ENCODE measurements at places on chromosomes 7 and 10.
A peak's percentile ranks its signal among the peaks of the same experiment; 100 is the strongest.

- no peak for DNase-seq
These were observed 2.3 kb upstream of the CUZD1 start for GRCh38 chr10:122847782-122848604.

DNA sequence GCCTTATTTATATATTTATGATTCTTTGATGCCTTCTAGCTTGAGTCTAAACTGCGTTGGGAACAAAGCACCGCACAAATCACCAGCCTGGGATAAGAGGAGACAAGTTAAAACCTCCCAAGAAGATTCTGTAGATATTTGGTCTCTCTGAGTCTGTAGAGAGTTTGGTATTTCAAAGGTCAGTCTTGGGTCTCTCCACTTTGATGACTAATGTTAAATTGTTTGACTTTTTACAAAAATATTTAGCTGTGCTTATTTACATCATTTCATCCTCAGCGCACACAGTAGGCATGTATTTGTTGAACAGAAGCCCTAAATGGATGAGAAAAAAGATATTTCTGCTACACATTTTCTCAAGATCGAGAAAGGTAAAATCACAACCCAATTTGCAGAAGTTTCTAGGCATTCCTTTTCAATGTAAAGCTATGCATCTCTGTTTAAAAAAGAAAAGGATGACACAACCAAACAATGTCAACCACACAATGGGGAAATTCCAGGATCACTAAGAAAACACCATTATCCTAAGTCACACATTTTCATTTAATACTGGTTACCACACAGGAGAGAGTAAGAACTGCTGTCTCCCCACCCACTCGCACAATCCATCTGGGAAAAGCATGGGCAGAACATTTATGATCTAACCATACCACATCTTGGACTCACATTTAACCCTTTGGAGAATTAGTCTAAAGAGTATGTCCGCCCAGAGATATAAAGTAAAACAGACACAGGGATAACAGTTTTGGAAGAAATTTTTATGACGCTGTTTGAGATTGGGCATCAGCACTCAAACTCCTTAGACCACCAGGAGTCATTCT, 4.4 kb downstream of the CDK6 start:
- peak; percentile 72 for DNase-seq

DNA sequence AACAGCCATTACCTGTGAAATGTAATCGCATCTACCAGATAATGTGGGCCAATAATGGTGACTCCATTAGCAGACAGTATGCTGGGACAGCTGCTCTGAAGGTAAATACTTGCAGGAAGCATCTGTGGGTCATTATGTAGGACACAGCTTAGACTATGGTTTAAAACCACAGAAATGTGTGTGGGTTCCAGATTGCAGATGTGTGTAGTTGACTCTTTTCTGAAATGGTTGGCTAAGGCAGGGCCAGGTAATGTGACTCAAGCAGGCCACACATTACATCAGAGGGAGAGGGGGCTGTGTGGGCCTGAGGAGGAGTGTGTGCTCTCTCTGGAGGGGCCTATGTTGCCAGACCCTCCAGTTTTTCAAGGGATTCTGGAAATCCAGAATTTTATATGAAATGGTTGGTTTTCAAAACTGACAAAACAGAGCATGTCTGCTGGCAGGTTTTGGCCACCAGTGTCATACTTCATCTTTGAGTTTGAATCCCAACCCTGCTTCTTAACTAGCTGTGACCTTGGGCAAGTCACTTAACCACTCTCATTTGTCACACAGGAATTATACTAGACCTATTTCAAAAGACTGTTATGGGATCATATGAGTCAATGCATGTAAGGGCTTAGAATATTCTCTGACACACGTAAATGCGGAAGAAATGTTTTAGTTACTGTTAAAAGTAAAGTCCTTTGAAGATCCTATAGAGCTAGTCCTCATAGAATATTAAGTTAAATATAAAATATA, 64.5 kb downstream of the MCMBP start:
- DNase-seq = no peak

DNA sequence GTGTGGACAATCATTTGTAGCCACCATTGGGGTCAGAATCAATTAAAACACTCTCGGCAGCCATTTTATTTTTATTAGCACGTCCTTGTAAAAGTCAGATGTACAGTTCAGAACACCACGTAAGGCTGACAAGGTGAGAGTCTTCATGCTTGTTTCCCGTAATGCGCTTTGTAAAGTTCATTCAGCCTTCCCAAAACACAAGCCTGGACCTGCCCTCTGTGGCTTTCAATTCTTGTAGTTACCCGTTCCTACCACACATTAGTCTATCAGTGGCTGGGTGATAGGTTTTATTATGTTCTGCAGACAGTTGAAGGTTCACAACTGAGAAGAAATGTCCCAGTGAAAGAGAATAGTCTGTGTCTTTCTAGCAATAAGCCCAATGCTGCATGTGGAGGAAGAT, 35.4 kb downstream of the GAD2 start:
- DNase-seq = no peak

DNA sequence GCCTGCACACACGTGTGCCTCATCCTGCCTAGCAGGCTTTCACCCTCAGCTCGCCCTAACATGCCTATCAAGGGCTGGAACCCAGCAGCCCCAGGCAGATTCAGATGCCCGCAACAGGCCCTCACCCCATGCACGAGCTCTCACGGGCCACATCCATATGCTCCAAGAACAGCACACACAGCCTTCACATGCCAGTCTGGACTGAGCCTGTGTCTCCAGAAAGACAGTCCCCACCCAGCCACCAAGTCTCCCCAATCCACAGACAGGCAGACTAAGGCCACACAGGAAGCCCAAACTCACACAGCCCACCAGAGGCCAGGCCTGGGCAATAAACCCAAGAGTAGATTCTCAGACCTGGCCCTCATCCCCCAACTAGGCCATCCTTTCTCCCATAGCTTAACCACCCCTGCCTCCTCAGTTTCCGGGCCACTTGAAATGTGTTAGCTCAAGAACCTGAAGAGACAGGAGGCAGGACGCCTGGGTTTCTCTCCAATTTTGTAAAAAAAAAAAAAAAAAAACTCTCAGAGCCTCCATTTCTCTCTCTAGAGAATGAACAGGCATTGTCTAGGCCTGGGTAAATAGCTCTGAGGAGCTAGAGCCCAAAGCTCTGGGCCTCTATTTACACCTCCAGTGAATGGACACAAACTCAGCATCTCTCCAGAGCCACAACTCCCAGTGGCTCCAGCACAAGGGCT, 6.8 kb downstream of the LDB1 start:
- no peak for DNase-seq

DNA sequence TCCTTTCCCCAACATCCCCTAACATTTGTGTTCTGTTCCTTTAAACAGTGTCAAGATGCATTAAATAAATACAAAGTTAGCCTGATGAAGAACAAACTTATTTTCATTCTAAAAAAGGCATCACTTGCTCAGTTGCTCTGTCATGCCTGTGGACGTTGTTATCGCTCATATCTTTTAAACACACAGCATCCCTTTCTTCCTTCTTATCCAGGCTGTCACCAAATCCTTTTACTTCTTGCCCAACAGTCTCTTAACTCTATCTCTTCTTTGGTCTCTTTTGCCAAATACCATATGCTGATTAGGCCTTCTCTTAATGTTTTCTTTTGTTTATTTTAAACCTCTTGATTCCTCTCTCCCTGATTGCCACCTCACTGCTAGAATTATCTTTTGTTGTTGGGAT, 43.9 kb downstream of the DKK1 start:
- DNase-seq = no peak

- DNase-seq = no peak
These were observed 272.7 kb upstream of the MBL2 start for GRCh38 chr10:53045315-53045714.

GRCh38 chr10:97229322-97230015, 43.7 kb upstream of the SLIT1 start:
- DNase-seq = no peak

GRCh38 chr10:46273506-46274477, 13.0 kb upstream of the ANTXRL start:
- DNase-seq = no peak

DNA sequence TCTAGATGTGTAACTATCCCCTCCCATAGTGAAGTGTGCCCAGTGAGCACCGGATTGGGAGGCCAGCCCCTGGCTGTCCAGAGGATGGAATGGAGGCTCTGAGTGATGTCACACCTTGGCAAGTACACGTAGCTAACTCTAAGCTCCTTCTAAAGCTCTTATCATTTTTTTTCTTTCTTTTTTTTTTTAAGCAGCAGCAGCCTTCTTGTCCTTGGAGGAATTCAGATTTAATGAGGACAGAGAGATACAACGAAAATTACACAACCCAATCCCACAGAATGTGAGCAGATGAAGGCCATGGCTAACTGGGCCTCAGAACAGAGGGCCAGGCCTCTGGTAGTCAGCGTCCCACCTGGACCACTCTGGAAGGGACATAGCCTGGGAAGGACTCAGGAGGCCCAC, 11.3 kb downstream of the TNS3 start:
- no peak for DNase-seq

DNA sequence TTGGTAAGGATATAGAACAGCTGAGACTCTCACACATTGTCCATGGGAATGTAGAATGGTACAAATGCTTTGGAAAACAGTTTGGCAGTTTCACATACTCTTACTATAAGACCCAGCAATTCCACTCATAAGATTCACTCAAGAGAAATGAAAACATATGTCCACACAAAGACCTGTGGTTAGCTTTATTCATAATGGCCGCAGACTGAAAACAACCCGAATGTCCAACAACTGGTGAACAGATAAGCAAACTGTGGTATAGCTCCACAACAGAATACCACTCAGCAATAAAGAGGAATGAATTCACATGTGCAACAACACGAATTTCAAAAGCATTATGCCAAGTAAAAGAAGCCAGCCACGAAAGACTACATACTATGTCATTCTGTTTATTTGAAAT, 33.5 kb upstream of the CUL1 start:
- no peak for DNase-seq

DNA sequence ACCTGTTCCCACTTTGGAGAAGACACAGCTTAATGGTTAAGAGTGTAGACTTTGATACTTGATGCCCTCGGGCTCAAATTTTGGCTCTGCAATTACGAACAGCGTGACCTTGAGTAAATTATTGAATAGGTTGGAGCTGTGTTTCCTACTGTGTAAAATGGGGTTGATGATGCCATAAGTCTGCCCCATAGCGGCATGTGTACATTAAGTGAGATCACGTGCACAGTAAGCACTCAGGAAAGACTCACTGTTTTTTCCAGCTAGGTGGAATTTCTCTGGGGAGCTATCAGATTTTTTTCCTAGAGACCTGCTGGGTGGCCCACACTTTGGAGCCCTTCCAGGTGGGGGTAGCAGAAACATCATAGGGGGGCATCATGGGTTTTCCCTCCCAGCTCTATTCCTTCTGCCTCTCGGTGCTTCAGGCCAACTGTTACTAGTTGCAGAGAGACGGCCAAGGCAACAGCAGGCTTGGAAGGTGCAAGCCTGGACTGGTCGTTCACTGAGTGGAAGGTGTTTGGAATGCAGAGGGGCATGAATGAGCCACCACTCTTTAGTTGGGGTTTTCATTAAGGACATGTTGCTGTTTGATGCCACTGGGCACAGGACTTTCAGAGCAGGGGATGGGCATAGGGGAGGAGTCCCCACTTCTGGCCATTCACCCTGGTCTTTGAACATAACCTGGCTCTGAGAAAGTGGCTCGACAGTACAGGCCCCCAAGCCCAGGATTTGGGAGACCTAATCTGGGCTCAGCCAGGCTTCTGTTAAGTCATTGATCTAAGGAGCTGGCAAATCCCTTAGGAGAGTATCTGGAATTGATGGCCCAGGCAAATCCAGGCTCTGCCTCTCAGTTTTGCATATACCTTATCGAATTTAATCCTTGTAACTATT, 64.0 kb downstream of the SYPL1 start:
- DNase-seq = no peak

- DNase-seq = no peak
These were observed 24.0 kb downstream of the VOPP1 start for GRCh38 chr7:55548295-55548731.

DNA sequence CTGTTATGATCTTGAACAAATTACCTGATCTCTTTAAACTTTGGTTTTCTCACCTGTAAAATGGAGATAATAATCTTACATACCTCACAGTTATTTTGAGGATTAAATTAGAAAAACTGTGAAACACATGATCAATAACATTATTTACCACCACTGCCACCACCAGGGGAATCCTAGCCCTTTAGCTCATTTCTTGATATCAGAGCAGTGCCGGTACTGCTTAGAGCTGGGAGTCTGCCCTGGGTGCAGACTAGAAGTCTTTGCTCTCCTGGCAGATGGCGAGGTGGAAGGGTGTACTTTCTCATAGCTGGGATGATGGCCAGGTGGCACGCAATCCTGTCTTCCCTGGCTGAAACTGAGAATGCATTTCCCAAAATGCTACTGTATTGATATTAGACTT, 12.7 kb upstream of the EFCAB10 start:
- no peak for DNase-seq

DNA sequence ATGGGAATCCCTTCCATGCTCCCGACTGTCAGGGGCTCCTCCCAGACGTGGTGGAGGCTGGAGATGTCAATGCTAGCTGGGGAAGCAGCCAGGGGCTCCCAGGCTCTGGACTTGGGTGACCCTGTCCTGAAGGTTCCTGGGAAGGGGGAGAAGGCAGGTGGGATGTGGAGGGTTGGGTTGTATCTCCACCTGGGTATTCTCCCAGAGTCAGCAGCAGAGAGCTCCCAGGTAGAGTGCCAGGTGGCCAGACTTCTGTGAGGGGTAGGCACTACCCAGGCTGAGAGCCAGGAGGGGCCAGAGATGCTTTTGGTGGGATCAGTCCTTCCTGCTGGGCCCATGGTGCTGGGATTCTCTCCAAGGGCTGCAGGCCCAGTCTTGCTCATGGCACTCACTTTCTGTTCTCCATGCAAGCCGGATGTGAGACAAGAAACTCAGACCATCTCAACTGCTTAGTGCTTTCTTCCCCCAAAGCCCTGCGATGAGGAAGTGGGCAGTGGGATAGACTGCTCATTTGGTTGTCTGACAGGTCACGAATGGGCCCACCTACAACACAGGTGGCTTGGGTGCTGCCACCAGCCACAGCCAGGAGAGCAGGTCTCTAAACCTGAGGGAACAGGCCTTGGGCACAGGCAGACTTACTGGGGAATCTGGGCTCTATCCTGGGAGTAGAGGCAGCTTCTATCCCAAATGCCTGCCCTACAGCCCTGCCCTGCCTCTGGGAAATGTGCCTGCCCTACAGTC, 52.5 kb upstream of the CAMK2B start:
- DNase-seq = no peak
